ENCODE measurements at places on chromosomes 5 and 9.

DNA sequence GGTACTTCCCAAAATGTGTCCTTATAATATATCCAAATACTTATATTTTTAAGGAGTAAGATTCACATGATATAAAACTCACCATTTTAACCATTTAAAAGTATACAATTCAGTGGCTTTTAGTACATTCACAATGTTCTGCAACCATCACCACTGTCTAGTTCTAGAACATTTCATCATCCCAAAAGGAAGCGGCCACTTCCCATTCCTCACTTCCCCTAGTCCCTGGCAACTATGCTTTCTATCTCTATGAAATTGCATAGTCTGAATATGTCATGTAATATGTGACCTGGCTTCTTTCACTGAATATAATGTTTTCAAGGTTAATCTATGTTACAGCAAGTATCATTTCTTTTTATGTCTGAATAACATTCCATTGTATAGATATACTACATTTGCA lies 615.1 kb upstream of the SGCD start:
- no peak for DNase-seq

- no peak for DNase-seq
Measured at GRCh38 chr5:126002222-126002897, 420.8 kb upstream of the GRAMD2B start.

- no peak for DNase-seq
Measured at GRCh38 chr5:155512329-155512728, 498.8 kb downstream of the KIF4B start.

DNA sequence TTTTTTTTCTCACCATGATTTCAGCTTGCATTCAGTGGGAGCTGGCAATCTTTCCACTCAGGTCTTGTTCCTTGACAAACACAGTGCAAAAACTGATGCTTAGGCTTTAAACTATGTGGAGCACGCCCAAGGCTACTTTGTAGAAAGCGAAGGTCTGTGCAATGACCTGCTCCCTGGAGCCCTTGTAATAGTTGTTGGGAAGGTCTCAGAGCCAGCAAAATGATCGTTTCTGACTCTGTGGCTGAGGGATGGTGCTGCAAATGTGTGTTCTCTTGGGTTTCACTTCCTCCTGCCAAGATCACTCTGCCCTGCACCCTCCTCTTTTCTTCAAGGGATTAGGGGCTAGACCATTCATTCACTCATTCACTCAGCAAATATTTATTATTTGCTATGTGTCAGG lies 249.7 kb upstream of the MAP3K1 start:
- no peak for DNase-seq

- no peak for DNase-seq
Measured at GRCh38 chr5:4571248-4571948, 568.7 kb upstream of the ADAMTS16 start.

DNA sequence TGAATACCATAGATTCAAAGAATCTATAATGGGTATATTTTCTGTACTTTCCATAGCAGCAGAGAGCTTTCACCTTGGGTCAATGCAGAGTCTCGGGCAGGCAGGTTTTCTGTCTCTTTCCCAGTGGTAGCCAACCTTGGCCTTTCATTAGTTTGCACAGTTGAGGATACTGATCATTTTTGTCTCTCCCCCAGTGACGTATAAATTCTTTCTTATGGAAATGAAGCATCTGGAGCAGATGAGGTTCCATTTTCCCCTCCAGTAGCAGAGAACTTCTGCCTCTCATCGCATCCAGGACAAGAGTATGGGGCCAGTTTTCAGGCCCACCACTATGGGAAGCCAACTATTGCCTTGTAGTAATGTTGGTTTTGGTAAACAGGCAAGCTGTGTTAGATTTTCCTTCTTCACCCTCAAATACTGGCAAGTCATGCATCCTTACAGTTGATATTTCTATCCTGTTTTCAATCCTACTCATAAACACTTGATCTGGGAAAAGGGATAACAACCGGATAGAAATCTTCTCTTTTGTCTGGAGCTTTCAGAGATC lies 845.2 kb upstream of the CDH18 start:
- DNase-seq: no peak

GRCh38 chr9:129284607-129285291 lies 106.7 kb upstream of the IER5L start:
- no peak for DNase-seq

GRCh38 chr5:68032216-68032762 lies 183.3 kb upstream of the PIK3R1 start:
- no peak for DNase-seq

DNA sequence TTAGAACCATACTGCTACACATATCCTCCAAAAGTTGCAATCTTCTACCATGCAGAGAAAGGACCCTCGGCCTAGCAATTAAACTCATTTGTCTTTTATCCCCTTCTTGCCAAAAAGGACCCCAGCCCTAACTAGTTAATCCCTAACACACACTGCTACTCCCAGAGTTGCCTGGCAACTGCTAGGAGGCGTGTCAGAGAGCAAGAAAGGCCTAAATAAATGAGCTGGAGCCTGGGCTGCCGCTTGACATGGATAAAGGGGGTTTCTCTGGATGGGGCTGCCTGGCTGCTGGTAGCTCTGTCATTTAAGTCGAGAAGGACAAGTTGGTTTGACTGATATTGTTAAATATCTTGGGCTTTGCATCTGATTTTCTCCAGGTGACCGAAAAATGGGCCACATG lies 194.8 kb downstream of the CRB2 start:
- no peak for DNase-seq

GRCh38 chr9:26983340-26983739 lies 22.1 kb downstream of the LRRC19 start:
- DNase-seq: no peak

- no peak for DNase-seq
Measured at GRCh38 chr5:148085310-148085709, 21.5 kb downstream of the SPINK5 start.

- DNase-seq: no peak
Measured at GRCh38 chr5:41291323-41291722, 78.0 kb upstream of the C6 start.

- no peak for DNase-seq
Measured at GRCh38 chr9:137435980-137436760, 5.0 kb downstream of the ENTPD8 start.

GRCh38 chr9:31674264-31674663 lies 710.2 kb upstream of the ACO1 start:
- DNase-seq: no peak

DNA sequence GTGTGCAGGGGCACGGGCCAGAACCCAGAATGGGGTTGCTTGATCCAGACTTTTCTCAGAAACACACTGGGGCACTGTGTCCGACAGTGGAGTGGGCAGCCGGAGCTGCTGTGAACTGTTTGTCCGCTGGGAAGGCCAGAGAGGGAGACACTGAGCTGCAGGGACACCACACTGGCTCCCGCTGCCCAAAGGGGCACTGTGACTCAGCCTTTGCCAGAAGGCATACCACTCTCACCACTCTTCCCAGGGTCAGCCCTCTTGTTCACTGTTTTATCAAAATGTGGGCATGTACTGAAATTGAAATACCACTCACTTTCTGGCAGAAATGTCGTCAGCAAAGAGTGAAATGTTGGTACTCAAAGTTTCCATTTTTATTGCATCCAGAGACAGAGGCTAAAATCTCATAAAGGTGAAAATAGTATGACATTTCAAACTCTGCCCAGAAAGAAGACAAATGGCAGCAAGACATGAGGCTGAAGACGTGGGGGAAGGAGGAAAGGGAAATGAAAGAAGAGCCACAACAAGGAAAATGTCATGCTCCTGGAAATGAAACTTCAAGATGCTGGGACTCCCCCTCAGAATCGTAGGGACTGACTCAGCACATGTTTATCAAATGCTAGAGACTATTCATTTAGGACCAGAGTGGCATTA lies 4.5 kb upstream of the IL7R start:
- DNase-seq: no peak

- no peak for DNase-seq
Measured at GRCh38 chr5:61491861-61492260, 159.8 kb downstream of the ZSWIM6 start.

GRCh38 chr9:26809795-26810194 lies 82.8 kb downstream of the CAAP1 start:
- DNase-seq: no peak

DNA sequence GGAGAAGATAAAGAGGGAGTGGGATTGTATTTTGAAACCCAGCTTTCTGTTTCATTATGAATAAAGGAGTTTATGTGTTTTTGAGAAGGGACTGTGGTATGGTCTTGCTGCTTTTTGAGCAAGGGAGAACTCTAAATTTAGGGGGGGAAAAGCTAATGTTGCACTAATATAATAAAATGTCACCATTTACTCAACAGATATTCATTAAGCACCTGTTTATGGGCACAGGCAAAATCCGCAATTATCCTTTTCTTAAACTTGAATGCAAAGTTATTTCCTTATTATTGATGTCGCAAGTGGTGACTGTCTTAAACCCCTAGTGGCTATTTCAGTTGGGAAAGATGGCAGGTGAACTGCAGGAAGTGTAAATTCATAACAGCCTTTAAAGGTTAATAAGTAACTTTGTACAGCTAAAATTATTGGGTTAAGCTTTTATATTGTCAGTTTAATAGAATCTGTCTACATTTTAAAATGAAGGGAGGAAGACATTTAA lies 1.5 kb downstream of the CDC42SE2 start:
- no peak for DNase-seq

GRCh38 chr9:109320331-109320741 lies 523 bp downstream of the EPB41L4B start:
- DNase-seq: no peak

GRCh38 chr9:113042884-113043657 lies 13.5 kb downstream of the ZFP37 start:
- DNase-seq: no peak

DNA sequence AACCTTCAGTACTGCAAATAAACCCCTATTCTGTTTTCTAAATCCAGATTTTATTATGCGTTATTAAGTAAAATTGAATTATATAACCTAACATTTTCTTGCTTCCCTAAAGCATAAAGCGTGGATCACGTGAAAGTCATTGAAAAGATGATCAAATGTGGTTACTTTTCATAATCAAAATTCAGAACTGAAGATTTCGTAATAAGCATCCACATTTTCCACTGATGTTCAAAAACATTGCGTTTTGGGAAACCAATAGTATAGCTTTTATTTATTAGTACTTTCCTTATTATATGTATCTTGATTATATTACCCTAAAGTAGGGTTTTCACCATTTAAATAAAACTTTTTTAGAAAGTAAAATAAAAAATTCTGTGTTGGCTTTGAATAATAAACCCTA lies 1.8 kb downstream of the SLF1 start:
- DNase-seq: no peak

DNA sequence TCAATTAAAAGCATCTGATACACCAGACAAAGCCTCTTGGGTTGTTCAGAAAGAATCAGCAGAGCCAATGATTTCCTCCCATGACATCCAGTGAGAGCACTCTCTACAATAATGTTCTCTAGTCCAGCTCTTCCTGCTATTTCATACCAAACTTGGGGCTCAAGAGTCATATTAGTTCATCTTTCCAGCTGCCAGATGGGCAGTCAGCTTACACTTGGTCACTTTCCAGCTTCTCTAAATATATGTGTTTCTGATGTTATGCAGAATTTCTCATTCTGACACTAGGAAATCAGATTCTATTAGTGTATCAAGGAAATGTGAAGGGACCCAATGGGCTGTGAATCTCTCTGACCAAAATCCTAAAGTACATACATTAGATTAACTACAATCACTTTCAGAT lies 148.9 kb downstream of the ENC1 start:
- DNase-seq: no peak

GRCh38 chr5:76805821-76806505 lies 12.9 kb upstream of the F2RL1 start:
- no peak for DNase-seq

DNA sequence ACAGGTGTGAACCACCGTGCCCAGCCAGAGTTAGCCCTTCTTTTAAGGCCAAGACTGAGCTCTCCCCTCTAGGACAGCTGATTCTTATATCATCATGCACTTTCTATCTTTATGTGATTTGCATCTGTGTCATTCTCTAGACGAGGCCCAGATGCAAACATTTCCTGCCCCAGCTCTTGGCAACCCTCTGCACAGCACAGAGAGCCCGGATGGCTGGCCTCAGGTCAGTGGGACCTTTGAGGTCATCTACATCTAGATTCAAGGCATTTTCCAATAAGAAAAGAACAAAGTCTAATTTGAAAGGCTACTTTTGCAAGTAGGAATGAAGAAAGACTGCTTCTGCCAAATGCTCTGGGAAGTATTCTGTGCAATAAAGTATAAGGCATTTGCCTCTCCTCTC lies 109.0 kb upstream of the DAB2 start:
- no peak for DNase-seq

GRCh38 chr9:6098431-6098830 lies 83.0 kb upstream of the RANBP6 start:
- DNase-seq: no peak

GRCh38 chr5:2158109-2158508 lies 275.4 kb upstream of the IRX4 start:
- DNase-seq: no peak

DNA sequence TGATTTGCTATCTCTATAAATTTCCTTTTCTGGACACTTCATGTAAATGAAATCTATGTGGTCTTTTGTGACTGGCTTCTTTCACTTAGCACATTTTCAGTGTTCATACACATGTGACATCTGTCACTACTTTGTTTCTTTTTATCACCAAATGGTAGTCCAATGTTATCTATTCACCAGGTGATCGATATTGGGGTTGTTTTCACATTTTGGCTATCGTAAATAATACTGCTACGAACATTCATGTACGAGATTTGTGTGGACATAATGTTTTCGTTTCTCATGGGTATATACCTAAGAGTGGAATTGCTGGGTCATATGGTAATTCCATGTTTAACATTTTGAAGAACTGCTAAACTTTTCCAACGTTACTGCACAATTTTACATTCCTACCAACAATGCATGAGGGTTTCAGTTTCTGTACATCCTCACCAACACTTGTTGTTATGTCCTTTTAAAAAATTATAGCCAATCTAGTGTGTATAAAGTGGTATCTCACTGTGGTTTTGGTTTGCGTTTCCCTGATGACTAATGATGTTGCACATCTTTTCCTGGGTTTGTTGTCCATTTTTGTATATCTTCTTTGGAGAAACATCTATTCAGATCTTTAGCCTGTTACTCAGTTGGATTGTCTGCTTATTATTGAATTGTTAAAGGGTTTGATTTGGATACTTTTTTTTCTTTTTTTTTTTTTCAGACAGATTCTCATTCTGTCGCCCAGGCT lies 263.0 kb downstream of the PDZD2 start:
- no peak for DNase-seq

- DNase-seq: no peak
Measured at GRCh38 chr5:120151181-120151580, 312.9 kb upstream of the PRR16 start.

- no peak for DNase-seq
Measured at GRCh38 chr9:104987743-104988142, 59.8 kb upstream of the ABCA1 start.

DNA sequence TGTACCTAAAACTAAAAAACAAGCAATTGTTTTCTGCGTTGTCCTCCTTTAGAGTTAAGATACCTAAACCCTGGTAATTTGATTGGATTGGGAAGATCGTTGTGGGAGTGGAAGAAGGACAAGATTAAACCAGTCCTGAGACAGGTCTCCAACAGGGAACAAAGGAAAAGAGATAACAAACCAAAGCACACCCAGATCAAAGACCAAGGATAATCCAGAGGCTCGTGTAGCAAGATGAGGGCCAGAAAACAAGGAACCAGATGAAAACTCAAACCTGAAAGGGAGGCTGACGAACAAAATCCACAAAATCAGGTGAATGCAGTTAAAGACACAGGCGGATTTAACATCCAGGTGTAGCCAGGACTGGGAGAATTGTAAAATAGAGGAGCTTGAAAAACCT lies 618.1 kb downstream of the SLCO4C1 start:
- DNase-seq: no peak

- no peak for DNase-seq
Measured at GRCh38 chr9:113979343-113980127, 98.6 kb downstream of the AMBP start.

Data from NCI-H187 (cell line).